ENCODE measurements at places on chromosomes 7 and 10.

GRCh38 chr10:79038841-79039201 lies 29.9 kb upstream of the ZMIZ1 start:
- DNase-seq = no peak

GRCh38 chr10:6465437-6465836 lies 114.6 kb downstream of the PRKCQ start:
- DNase-seq = no peak

DNA sequence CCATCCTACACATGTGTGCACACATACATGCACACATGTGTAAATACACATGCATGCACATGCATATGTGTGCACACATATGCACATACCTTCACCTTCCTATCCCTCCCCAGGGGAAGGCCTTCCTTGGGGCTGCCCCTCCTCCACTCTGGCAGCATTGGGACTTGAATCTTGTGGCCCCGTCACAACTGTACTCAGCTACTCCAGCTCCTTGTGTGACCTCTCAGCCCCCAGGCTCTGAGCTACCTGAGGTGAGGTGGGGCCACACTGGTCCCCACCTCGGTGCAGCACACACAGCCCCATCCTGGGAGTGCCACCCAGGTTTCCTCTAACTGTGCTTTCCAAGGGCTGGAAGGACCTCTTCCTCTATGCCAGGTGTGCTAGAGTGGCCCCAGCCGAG lies 116.0 kb downstream of the LHPP start:
- DNase-seq = no peak

GRCh38 chr7:100390286-100391009 lies 17.2 kb downstream of the PILRA start:
- no peak for DNase-seq

DNA sequence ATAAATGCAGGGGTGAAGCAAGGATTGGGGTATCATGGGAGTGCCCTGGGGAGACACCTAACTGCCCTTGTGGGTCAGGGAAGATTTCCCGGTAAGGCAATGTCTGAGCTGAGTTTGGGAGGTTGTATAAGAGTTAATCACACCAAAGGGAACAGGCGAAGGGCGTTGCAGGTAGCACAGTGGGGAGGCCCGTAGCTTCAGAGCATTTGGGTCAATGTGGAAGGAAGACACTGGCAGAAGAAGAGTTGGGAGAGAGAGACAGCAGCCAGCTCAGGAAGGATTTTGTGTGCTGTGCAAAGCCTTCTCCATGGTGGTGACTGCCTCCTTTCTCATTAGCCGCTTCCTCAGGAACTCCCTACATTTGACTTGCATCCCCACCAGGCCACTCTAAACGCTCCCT lies 80.8 kb upstream of the LEP start:
- DNase-seq = no peak

- DNase-seq = no peak
Observed at GRCh38 chr7:121202834-121203233, 126.0 kb upstream of the WNT16 start.

DNA sequence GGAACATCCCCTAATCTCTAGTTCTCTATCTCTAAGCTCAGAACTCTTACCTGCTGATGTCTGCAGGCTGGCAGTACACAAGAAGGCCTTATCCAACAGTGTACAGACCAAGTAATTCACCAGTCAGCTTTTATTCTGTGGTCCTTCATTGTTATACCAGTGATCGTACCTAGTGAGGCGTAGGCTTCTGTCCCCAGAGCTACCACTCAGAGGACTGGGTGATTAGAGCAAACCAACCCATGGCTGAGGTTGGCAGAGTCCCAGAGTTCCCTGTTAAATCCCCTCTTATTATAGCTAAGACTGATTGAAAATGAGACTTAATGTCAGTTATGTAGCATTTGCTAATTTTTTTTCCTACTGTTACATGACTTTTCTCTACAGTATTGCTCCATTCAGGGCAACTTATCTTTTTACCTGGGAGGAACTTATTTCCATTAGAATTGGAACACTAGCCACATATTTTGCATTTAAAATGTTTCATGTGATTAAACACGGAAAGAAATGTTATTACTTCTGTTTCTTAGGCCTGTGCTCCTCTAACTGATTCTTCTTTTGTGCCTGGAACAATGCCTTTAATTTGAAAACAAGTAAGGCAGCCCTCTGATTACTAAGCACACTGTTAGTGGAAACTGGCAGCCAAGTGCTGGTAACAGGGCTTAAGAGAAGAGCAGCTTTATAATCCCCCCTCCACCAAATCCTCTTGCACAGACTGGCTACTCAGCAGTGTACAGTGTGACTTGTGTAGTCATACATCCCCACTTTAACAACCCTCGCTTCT lies 127.2 kb downstream of the LRRC4 start:
- no peak for DNase-seq

DNA sequence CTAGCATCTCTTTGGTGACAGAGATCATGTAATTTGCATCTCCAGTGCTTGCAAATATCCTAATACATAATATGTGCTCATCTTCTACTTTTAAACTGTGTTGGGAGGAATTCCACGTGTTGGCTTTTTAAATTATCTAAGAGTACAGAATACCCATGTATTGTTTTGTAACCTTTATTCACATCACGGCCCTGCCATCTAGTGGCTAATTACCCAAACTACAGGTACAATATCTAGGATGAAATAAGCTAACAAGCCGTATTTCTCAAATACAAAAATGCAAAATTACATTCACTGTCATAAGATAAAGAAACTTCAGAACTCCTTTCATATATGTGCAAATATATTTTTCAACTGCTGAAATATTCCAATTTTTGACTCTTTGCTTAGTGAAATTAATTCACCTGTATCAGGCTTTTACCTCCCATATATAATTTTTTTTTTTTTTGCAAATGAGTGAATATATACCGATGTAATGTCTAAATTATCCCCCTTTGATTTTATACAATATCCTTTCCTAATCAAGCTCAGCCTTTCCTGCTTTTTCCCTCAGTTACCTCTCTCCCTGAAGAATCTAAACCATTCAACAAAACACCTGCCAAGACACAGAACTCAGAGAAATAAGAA lies 30.3 kb upstream of the LSM8 start:
- no peak for DNase-seq

DNA sequence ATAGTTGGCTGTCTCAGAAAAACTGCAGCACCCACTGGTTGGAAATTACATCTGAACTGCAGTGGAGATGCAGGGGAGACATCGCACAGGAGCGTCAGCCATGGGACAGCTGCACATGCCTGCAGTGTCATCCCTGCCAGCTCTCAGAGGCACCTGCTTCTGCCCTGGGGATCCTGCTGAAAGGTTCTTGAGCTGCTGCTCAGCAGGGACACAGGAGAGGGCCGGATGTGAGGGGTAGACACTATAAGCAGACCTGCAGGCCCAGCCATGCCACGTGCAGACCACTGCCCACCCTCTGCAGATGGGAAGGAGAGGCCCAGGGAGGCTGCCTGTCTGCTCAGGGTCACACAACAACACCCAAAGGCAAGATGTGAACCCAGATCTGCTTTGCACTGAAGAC lies 601.4 kb downstream of the DNAJB6 start:
- no peak for DNase-seq

DNA sequence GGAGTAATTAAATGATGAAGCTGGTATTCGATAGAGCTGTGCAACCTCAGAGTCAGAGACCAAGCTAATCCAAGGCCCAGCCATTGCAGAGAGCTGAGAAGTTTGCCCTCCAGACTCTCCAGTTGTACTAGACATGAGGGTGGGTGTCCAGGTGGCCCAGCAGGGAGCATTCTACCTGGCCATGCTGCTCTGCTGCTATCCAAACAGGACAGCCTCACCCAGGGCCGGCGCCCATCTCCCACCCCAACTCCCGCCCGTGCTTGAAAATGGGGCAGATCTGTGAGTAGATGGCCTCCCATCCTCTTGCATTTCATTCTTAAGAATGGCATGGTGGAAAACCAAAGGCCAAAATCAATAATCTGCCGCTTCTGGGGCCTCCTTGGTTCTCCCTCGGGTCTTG lies 124.2 kb downstream of the TCERG1L start:
- DNase-seq = no peak

DNA sequence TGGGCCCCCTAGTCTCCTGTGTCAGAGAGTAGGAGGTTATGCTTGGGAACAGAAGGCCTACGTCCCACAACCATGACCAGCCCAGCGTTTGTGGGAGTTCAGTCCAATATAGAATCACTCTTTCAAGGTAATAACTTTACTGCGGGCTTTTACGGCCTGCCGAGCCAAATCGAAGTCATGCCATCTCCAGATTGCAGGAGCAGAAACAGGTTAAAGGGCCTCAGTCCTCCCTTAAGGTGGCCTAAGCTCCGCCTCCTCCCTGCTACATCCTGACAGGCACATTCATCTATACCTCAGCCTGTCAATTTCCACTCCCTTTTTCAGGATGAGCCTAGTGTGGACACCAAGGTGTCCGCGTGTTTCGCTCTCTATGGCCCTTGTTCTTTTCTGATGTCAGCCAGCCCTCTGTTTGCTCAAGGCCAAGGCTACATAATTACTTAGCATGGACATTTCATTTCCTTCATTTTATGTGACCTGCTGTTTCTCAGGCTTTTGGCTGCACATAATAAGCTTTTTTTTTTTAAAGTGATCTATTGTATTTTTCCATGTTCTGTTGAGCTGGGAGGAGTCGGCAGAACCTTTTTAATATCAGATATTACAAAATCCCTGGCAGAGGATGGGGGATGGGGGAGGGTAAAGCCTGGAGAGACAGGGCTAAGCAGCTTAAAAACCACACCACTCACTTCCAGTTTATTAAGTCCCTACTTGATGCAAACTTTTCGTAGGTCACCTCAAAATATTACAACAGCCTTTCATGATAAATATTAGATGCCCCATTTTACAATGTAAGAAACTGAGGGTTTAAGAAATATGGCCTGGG lies 84.6 kb downstream of the CACNB2 start:
- DNase-seq = no peak

DNA sequence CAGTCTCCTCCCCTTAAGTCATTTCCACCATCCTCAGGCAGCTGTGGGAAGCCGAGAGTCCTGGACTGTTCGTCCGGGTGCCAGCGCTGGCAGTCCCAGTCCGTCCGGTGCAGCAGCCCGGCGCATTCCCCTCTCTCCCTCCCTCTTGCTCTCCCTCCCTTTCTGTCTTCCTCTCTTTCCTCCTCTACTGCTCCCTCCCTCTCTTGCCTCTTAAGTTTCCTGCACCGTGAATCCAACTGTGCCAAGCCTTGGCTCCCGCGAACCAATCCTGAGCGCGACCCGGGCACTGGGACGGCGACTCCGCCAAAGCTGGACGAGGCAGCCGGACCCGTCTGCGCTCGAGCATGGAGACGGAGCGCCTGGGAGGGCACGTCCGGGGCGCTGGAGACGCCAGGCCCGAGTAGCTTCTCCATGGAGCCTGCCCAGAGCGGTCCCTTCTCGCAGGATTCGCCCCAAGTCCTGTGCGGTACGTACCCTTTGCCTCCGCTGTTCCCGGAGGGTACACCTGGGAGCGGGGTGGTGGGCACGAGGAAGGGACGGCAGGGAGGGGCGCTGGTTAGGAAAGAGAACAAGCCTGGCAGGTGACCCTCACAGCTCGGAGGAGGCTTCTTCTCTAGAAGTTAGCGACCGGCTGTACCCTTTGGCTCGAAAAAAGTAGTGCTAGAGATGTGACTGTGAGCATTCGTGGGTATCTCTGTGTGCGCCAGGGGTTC lies 1.0 kb downstream of the NXPH1 start:
- DNase-seq = no peak

GRCh38 chr7:52302765-52303520 lies 732.5 kb upstream of the POM121L12 start:
- DNase-seq = no peak

DNA sequence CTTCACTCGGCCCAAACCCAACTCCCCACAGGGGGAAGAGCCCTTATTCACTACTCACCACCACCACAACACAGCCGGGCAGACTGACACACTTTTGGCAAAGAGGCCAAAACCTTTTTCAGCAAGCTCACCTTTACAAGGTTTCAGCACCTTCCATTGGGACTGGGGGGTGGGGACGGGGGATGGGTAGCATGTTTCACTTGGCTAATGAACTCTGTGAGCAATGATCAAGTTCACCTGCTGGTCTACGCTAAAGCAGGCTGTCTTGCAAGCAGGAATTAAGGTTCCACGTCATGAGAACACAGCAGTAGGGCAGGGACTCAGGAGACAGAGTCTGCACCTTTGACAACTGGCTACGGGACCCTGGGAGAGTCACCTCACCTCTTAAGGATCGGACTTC lies 7.0 kb downstream of the FAM53B start:
- DNase-seq = no peak

DNA sequence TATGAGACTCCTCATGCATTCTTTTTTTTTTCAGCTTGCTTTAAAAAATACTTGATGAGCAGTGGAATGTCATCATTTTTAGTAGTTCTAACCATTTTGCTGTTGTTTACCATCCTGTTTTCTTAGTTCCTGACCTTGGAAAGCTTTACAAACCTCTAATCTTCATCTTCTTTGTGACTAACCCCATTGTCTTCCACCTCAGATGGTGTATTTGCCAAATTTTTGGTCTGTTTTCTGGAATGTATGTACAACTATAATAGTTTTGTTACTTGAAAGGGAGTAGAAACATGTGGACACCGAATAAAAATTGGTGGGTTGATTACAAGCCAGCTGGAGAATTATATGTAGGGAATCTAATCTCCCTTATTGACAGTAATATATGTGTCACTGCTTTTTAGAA lies 172.7 kb downstream of the SND1 start:
- DNase-seq = no peak

GRCh38 chr7:47405921-47406800 lies 175.8 kb downstream of the TNS3 start:
- DNase-seq = no peak

- peak; percentile 58 for DNase-seq
Observed at GRCh38 chr10:75402486-75403143, 1.1 kb upstream of the ZNF503 start.

DNA sequence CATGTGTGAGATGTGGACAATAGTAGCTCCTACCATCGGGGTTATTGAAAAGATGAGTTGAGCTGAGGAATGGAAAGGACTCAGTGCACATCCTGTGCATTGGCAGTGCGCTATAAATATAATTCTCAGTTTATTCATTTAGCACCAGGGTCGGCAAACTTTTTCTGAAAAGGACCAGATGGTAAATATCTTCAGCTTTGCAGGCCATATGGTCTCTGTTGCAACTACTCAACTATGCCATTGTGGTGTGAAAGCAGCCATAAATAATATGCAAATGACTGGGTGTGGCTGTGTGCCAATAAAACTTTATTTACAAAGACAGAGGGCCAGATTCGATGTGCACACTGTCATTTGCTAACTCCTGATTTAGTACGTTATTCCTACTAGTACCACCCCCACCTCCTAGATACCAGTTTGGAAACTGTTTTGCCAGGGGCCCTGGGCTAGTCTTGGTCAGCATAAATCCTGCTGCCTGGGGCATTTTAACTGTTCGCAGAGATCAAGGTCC lies 422.9 kb upstream of the MKI67 start:
- no peak for DNase-seq

- no peak for DNase-seq
Observed at GRCh38 chr7:6248581-6248980, 23.8 kb downstream of the CYTH3 start.

GRCh38 chr10:99920901-99921300 lies 88.8 kb downstream of the DNMBP start:
- no peak for DNase-seq
